Right renal cortex interstitium (tissue), 3 donors: ENCODE measurements at places on chromosomes 11 and 22. TPM values are rescaled to one million over a fixed set of nuclear protein-coding genes. Genes with fewer than 3 reads are reported as not detected.

Gene CRYBB2
- polyA plus RNA-seq, result 0.48 TPM

Gene OR2AG1
- not detected for polyA plus RNA-seq

GRCh38 chr11:94583866-94584500 is 16.8 kb downstream of the PIWIL4 start:
- no peak for DNase-seq

Gene INS
- not detected for polyA plus RNA-seq

Gene TEX54
- 0.43 TPM for polyA plus RNA-seq

GRCh38 chr11:23502826-23503225 is 642.6 kb upstream of the CCDC179 start:
- DNase-seq, result no peak

Gene SLC29A2
- polyA plus RNA-seq, result 17.5 TPM

Gene TRIM49
- polyA plus RNA-seq, result not detected

Gene XPNPEP3
- polyA plus RNA-seq, result 23.2 TPM

Gene PRRG4
- 6.2 TPM for polyA plus RNA-seq

Gene PGGHG
- polyA plus RNA-seq, result 9.1 TPM

GRCh38 chr11:72716788-72717435 is 35.3 kb downstream of the ARAP1 start:
- DNase-seq, result no peak

DNA sequence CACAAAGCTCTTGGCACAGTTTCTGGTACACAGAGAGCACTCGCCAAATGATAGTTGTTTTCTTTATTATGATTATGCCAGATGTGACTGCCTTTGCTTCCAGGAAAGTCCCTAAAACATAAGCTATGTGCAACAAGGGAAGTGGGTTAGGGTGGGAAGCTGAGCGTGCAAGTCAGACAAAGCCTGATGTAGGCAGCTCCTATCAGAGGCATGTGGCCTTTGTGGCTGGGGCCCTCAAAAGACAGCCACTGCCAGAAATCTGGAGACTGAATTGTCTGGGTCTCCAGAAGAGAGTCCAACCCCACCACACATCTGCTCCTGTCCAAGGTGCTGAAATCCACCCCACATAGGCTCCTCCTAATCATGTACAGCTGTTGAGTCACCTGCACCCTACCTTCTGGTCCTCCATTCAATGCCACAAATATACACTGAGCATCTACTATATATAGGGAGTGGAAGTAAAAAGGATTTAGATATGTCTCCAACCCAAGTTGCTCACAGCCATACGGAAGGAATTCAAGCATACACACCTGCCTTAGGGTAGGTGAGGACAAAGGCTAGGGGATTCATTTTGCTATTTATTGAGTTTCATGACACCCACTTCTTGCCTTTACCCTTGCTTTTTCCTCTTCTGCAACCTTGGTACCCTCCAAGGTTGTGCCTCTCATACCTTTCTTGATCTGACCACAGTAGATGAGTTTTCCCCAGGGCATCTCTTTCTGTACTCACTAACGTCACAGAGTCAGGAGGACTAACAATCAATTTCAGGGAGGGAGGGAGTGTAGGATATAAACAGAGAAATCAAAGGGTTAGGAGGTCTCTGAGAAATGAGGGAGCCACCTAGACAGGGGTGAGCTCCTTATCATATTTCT is 12.4 kb downstream of the SEC14L3 start:
- DNase-seq, result no peak

DNA sequence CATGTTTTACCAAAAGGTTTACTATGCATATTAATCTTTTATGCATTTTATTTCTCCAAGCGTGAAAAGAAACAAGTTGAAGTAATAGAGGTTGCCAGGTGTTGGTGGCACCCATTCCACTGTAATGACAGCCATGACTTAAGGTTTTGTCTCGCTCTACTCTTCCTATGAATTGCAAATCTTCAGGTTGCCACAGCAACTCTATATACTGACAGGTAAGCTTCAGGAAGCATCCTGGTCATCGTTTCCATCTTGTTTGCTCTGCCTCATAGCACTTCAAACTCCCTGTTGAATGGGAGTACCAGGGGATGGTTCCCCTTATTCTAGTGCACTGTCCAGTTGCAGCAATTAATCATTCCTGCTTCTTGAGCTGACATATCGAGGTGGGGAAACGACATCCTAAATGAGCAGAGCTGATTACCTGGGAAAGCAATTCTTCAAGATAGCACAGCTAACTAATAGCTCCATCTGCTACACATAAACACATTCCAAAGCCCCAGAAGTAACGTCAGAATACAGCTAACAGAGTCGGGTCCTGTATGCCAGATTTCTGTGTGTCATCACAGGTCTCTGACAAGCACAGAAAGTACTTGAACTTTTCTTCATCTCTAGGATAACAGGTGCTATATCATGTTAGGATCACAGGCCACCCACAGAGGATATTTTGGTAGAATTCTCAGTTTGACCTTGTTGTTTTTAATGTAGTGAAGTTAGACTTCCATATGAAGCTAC is 80.3 kb downstream of the CADM1 start:
- no peak for DNase-seq

Gene ALKBH8
- polyA plus RNA-seq, result 12.0 TPM
